ENCODE measurements at places on chromosomes 2 and 18.

DNA sequence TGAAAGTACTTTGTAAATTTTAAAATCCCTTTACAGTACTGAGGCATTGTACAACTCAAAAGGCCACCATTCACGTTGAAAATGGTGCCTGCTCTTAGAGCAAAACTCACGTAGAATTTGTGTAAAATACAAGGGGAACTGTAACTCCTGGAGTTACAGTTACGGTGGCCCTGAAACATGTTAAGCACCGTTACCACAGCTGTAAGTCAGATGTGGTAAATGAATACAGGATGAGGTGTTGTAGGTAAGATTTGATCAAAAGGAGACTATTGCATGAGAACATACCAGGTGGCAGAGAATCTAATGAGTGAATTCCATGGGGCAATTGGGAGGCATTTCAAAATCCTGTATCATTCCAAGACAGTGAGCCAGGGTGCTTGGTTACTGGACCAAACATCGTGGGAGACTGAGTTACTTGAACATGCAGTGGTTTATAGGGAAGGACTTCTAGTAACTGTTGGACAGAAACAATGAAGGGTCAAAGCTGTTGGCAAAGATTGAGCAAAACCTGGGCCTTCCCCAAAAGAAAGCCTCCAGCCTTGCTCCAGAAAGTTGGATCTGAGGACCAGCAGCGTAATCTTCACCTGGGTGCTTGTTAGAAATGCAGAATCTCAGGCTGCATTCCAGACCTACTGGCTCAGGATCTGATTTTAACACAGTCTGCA is 535.8 kb upstream of the POU3F3 start:
- DNase-seq, result no peak

- no peak for DNase-seq
Measured at GRCh38 chr2:62453955-62454354, 52.0 kb downstream of the TMEM17 start.

GRCh38 chr2:27441958-27442919 is at the start of gene KRTCAP3:
KRTCAP3 (plus strand) TSS chr2:27442381; CDS start chr2:27442413, 32 bp downstream.
- no peak for DNase-seq

GRCh38 chr2:168601741-168602140 is 145.7 kb downstream of the CERS6 start:
- DNase-seq, result no peak

GRCh38 chr2:76080154-76080553 is 369.4 kb upstream of the GCFC2 start:
- DNase-seq, result no peak

DNA sequence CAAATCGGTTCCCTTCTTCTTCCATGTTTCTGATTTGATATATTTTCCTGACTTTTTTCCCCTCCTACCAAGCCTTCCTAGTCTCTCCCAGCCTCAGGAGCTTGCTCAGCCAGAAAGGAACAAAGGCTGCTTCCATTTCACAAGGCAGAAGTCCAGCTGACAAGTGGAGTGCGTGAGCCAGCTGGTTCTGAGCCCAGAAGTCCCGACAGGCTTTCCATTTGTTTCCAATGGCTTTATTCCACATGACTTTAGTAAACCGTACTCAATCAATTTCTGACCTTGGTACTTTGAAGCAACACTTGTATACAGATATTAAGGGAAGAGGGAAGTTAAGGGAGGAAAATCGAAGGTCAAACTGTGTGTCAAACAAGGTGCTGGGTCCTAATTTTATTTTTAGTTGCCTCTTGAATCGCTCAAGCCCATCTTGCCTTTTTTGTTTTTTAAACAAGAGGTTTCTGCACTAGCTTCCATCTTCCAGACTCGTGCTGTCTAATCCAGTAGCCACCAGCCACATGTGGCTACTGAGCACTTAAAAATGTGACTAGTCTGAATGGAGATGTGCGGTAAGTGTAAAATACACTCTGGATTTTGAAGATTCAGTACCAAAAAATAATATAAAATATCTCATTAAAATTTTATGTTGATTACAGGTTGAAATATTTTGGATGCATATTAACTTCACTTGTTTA is 36.2 kb downstream of the WIPF1 start:
- peak; percentile 16 for DNase-seq

- no peak for DNase-seq
Measured at GRCh38 chr2:187504312-187504921, 49.8 kb downstream of the TFPI start.

DNA sequence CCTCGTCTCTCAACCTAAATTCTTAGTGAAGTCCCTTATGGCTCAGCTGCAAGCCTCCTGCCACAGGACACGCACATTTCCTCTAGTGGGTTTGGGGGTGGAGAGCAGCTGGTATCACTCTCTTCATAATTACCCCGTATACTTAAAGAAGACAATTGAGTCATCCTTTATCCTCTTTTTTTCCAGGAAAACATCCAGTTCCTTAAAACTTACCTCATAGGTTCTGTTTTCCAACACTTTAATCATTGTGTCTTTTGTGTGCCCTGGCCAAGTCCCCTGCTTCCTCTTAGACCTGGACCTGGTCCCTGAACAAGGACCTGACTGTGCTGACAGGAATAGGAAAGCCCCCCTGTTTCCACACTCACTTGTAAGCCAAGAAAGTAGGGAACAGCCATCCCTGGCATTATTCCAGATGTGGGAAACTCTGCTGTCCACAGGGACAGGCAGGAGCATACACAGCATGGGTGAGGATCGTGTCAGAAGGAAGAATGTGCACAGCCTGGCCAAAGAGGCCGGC is 42.3 kb upstream of the MYO1B start:
- DNase-seq, result peak; percentile 34

GRCh38 chr2:216478151-216478550 is 20.5 kb upstream of the RPL37A start:
- DNase-seq, result peak; percentile 38

DNA sequence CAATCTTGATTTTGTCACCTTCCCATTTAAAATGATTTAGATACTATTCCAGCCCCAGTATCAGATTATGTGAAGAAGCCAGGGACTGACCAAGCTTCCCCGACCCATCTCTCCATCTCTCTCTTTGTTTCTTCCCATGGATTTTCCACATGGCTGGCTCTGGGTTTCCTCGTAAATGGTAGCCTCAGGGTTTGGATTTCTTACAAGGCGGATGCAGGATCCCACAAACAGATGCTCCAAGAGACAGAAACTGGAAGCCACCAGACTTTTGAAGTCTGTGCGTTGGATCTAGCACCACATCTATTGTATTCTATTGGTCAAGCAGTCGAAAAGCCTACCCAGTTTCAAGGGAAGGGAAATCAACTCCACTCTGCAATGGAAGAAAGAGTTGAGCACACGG is 46.0 kb upstream of the SPHKAP start:
- no peak for DNase-seq

DNA sequence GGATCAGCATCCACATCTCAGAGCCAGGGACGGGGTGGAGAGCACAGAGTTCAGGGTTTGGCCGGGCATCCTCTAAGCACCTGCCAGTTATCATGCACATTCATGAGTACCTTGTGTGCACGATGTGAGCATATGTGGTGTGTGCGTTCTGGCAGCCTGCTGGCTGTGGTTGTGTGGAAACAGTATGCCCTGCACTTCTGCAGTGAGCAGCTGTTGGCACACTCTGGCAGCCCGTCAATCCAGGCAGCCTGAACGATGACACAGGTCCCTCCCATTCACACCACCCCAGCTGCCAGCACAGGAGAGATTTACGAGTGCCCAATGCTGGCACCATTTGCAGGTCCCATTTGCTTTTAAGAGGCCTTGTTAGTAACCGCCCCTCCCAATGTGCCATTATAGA is 74.2 kb downstream of the CD8B2 start:
- DNase-seq, result no peak

DNA sequence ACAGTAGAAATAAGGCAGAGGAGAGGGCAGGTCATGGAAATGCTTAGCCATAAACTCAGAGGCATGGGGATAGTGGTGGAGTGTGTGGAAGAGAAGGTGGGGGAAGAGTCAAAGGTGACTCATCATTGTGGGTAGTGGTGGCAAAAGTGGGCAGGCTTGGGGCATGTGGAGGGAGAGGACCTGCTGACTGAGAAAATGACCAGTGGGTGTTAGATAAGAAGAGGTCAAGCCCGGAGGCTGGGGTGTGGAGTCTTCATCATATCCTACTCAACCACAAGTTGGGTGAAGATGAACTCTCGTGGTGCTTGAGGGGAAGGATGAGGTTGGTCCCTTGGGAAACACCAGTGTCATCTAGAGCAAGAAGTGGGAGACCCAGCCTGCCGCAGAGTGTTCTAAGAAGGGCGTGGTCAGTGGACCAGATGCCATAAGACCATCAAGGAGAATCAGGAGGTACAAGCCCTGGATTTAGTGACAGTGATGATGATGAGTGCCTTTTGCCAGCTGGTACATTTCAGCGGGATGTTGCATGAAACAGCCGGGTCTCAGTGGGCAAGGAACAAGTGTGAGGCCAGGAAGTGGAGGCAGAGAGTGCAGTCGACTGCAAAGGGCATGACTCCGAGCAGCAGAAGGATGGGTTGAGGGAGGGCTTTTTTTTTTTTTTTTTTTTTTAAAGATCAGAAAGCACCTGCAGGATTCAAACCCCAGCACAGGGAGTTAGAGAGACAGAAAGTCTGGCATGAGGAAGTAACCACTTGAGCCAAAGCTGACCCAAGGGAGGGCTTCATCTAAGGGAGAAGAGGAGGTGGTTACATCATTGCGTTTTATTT is 122.6 kb upstream of the SPRED2 start:
- no peak for DNase-seq

DNA sequence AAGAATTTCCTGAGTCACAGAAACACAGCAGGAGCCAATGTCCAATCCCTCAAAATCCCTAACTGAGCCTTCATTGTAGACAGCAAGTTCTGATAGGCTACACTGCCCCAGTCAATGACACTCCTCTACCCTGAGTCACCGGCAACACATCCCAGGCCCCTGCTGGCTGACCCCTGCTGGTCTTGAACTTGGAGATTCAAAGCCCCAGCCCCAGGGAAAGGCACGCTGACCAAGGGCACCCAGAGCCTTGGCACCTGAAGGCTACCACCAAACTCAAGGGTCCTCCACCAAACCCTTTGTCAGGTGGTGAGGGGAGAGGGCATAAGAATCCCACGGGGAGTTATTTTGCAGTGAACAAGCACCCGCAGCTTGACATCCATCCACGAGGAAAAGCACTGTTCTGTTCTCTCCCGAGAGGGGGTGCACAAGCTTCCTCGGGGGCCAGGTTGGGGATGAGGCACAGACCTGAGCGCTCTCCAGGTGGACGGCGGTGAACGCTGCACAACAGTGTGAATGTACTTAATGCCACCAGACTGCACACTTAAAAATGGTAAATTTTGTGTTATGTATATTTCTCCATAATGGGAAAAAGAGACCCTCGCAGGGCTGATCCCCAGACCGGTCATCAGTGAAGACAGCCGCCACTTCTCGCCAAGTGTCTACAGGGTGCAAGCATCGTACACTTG is 46.9 kb downstream of the TFCP2L1 start:
- no peak for DNase-seq

GRCh38 chr2:140589696-140590095 is 1541.1 kb downstream of the LRP1B start:
- DNase-seq, result no peak

DNA sequence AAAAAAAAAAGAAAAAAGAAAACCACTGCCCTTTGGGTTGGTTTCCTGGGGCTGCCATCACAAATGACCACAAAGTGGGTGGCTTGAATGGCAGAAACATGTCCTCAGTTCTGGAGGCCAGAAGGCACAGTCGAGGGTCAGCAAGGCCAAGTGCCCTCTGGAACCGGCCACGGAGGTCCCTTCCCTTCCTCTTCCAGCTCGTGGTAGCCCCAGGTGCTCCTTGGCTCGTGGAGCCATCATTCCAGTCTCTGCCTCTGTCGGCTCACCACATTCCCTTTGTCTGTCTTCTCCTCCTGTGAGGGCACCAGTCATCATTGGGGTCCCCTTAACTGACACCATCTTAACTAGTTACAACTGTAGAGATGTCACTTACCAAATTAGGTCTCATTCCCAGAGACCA is 8.5 kb upstream of the NFATC1 start:
- no peak for DNase-seq

GRCh38 chr18:77619525-77619924 is 369.9 kb downstream of the GALR1 start:
- no peak for DNase-seq

- no peak for DNase-seq
Measured at GRCh38 chr2:149006883-149007543, 31.5 kb upstream of the LYPD6B start.

- no peak for DNase-seq
Measured at GRCh38 chr2:164569378-164569777, 51.9 kb downstream of the GRB14 start.

DNA sequence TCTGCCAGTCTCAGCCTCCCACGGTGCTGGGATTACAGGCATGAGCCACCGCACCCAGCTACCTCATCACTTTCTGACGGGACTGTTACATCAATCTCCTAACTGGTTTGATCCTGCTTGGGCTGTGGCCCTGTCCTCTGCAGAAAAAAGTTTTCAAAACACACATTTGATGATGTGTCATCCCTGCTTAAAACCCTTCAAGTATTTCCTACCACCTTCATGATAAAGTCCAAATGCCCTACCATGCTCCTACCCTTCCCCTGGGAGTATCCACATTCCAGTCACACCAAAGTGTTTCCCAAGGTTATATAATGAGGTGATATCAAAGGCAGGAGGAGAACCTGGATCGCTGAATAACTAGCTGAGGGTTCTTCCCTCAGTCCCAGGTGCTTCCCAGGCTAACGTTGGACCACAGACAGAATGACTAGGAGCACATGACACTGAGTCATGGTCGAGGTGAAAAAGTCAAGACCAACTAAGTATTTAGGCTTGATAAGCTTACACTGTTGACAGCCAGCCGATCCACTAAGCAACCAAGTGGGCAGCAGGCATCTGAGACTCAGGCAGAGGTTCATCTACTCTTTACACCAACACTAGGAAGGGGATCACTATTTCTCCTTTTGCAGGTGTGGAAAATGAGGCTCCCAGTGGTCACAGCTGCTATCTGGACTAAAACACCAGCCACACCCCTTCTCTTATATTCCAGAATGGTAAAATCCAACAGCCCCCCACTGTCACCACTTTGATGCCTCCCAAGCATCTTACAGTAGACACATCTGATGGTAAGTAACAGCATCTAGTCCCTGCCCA is 31.8 kb downstream of the CYRIA start:
- DNase-seq, result no peak

DNA sequence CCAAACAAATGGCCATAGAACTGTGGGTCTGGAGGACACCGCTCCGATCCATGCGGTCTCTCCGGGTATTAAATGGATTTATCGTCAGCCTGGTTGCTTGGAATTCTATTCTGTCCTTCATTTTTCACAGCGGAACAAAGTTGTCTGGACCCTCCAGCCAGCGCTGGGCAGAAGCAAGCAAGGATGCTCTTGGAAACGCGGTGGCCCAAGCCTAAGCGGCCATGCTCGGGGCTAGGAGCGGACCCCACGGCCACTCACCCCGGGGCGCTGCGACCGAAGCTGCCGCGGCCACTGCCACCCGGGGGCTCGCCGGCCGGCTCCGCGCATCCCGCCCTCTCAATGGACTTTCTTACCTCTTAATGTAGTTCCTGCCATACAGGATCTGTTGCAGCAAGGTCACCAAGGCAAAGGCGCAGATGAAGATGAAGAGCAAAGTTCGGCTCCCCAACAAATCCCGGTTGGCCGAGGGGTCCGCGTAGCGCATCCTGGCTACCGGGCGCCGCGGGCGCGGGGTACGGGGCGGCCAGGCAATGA is 761 bp downstream of the ST8SIA5 start:
- no peak for DNase-seq
